ENCODE measurements at places on chromosomes 11 and 22.
A peak's percentile ranks its signal among the peaks of the same experiment; 100 is the strongest.

- peak; percentile 36 for DNase-seq
These were observed 350.4 kb downstream of the DDX10 start for GRCh38 chr11:109015283-109015682.

DNA sequence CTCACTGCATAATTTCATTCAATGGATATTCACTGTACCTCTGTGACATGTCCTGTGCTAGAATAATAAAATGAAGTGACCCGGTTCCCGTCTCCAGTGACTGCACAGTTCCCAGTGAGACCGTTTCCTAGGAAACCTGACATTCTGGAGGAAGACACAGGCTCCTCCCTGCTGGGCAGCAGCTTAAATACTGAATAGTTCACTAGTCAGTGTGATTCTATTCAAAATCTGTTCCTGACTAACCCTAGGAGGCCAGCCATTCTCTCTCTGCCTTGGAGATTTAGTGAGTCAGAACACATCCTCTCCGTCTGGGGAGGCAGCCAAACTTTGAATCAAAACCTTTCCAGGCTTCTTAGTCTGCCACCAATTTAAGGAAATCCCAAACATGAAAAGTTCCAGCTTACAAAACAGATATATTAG, 11.3 kb downstream of the TRIM66 start:
- DNase-seq: peak; percentile 95

DNA sequence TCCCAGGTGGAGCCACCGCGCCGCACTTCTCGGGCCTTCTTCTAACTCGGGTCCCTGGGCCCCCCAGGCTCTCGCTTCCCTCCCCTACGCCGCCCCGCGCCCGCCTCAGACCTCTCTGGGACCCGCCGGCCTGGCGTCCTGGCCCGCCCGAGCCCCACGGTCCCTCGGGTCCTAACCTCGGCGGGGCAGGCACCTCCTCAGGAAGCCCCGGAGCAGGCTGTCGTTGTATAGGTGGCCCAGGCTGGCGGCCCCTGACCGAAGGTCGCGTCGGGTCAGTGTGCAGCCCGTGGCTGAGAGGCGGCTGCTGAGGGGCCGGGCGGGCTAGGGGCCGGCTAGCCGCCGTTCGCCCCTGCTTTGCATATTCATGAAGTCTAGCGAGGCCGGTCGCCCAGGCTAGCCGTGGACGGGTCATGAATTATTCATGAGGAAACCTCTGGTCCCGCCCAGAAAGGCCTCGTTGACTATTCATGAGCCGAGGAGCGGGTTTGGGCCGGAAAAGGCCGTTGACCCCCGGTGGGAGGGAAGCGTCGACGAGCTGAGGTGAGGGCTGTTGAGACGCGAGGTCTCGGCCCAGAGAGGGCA, at the start of gene HORMAD2:
Gene HORMAD2, plus strand, starts transcription at position 513 of the 582 bp plus-strand sequence. CDS start 13,489 bp downstream, outside the sequence.
- no peak for DNase-seq

DNA sequence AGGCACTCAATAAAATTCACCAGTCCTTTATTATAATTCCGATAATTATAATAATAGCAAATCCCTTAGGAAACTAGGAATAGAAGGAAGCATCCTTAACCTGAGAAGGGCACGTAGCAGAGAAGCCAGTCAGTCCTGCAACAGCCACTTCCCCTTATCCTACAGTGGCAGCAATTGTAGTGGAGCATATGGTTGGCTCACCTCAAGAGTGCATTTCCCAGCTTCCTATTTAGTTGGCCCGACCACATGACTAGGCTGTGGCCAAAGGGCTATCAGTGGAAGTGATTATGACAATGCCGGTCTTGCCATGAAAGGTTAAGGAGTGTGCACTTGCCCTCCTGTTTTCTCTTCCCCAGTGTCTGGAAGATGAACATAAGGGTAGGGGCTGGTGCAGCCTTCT, 27.0 kb downstream of the TESMIN start:
- no peak for DNase-seq

- DNase-seq: no peak
These were observed 18.8 kb downstream of the VPS37C start for GRCh38 chr11:61142424-61142823.

- DNase-seq: peak; percentile 56
These were observed 59.2 kb downstream of the MED15 start for GRCh38 chr22:20566420-20567260.

DNA sequence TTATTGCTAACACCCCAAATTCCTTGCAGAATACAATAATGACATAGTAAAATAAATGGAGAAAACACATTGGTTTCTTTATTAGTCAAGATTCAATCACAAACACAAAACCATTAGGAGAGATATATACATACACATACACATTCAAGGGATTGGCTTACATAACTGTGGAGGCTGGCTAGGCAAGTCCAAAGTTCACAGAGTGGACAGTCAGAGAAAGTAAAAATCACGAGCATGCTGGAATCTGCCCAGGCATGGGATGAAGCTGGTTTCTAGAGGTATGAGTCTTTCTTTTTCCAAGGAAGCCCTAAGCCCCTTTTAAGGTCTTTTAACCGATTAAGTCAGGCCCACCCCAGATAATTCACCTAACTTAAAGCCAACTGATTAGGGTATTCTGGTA, 13.6 kb upstream of the OR56B1 start:
- no peak for DNase-seq

- no peak for DNase-seq
These were observed 16.1 kb upstream of the RPS3 start for GRCh38 chr11:75383246-75383645.

- DNase-seq: no peak
These were observed 850 bp upstream of the MIF start for GRCh38 chr22:23893121-23893944.

GRCh38 chr11:60252213-60253108, 9.5 kb upstream of the MS4A4E start:
- DNase-seq: no peak

- no peak for DNase-seq
These were observed 304.2 kb upstream of the CADM1 start for GRCh38 chr11:115808351-115808940.

DNA sequence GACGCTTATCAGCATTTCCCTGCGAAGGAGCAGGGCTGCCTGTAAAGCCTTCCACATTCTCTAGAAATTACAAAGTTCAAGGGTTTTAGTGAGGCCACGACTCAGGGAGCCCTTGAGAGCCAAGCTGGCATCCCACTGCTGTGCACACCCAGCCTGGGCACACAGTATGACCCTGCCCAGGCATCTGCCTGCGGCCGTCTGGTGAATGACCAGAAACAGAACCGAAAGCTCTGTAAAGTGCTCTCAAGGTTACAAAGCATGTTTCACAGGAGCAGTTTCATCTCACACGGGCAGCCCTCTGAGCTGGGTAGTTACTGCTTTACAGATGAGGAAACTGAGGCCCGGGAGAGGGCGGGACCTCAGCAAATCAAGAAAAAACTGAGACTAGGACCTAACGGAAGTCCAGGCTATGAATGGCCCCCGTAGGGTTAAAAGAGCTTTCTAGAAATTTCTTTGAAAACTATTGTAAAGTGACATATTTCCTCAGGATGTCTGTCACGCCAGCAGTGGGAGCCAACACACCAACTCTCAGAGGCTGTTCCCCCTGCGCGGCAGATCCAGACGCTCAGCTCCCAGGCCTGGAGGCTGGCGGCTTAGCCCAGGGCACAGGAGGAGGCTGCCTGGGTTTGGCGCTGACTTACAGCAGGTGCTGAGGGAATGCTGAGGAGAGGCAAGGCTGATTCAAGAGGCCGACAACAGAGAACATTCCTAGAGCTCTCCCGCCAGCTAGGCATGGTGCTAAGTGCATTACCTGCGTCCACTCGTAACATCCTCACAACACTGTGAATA, 7.7 kb upstream of the TCF20 start:
- no peak for DNase-seq

- peak; percentile 21 for DNase-seq
These were observed 20.8 kb upstream of the IL18BP start for GRCh38 chr11:71977743-71978418.

DNA sequence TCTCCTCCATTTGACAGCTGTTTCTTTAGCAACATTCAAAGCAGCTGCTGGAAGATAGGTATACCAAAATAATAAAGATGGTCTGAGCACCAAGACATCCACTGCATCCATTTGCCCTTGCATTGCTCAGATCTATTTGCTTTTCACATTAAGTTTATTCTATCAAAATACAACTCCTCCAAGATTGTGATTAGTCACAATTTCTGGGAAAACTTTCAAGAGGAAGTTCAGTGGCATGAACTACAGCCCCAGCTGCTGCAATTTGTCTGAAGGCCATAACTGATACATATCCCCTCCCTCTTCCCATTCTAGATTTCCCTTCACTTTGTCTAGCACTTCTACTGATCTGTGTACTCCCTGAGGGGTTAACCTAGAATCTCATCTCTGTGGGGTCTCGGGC, 117.5 kb upstream of the CEP126 start:
- DNase-seq: no peak

GRCh38 chr22:45562102-45562501, 59.4 kb downstream of the FBLN1 start:
- no peak for DNase-seq

GRCh38 chr11:117219001-117219400, 12.9 kb downstream of the PCSK7 start:
- DNase-seq: no peak

- DNase-seq: no peak
These were observed 15.2 kb downstream of the MRGPRG start for GRCh38 chr11:3203221-3204043.
